ENCODE measurements at places on chromosomes 7 and 10.
A peak's percentile ranks its signal among the peaks of the same experiment; 100 is the strongest.

GRCh38 chr7:121574109-121574508, 178.0 kb upstream of the FAM3C start:
- no peak for DNase-seq

GRCh38 chr10:49264177-49264677, 34.7 kb upstream of the C10orf71 start:
- DNase-seq, result no peak

- no peak for DNase-seq
Measured at GRCh38 chr10:1938317-1938716, 201.0 kb upstream of the ADARB2 start.

DNA sequence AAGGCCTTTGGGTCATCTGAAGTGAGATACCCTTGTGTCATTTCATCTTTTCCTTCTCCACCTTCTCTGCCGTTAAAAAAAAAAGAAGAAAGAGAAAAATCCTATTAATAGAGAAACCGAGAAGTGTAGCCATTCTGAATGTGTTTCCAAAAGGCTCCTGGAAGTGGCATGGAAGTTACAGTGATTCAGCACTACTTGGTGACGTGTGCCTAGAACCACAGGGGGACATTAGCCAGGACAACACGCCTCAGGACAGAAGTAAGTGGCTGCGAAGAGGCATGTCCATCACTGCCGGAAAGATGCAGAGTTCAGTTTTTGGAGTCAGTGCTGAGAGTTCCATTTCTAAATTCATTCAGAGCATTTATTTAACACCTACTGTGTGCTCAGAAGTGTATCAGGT, 6.3 kb downstream of the HTRA1 start:
- no peak for DNase-seq

GRCh38 chr10:47040681-47041080, 129.5 kb downstream of the PTPN20 start:
- no peak for DNase-seq

DNA sequence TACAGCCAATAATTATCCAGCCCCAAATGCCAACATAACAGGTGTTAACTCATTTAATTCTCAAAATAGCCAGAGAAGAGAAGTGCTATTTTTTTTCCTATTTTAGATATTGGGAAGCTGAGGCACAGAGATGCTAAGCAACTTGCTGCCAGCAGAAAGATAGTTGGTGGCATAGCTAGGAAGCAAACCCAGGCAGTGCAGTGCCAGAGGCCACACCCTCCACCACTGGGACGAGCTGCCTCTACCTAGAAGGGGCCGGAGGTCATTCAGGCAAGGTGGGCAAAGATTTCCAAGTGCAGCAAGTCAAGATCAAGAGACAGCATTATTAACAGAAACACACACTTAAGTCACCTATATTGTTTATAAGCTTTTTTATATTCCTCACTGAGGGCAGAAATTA, 654.1 kb downstream of the INHBA start:
- DNase-seq, result no peak

GRCh38 chr10:101226491-101227428, 2.5 kb downstream of the LBX1 start:
- no peak for DNase-seq

DNA sequence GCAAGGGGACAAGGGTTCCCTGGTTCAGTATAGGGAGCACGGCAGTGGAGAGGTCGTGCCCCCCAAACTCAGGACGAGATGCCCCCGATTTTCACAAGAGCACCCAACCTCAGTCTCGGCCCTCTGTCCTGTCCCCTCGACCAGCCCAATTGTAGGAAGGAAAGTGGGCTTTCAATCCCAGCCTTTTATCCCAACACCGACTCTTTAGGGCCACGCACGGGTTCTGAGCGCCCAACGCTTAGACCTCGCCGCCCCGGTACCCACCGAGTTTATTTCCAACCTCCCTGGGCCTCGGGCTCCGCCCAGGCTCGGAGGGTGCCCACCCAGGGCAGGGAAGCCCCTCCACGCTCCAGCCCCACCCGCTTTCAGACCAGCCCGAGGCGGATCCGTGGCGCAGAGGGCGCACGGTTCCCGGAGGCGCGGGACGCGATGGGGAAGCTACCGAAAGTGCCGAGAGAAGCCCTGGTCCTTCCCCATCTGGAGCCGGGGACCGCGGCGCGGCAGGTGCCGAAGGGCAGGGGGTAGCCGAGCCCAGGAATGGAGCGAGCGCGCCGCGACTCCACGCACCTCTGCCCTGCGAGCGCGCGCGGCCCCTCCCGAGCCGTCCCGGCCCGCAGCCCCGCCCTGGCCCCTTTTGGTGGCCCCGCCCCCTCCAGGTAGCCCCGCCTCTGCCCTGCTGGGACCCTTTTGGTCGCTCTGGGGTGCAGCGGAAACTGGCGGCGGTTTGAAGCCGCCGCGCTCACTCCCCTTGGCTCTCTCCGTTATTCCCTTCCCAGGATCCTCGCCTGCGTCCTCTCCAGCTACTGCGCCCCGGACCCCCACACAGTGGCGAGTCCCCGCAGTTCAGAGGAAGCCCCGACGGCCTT, 20.4 kb downstream of the GRID2IP start:
- DNase-seq, result peak; percentile 51

- no peak for DNase-seq
Measured at GRCh38 chr7:5231811-5232484, 41.9 kb downstream of the WIPI2 start.

DNA sequence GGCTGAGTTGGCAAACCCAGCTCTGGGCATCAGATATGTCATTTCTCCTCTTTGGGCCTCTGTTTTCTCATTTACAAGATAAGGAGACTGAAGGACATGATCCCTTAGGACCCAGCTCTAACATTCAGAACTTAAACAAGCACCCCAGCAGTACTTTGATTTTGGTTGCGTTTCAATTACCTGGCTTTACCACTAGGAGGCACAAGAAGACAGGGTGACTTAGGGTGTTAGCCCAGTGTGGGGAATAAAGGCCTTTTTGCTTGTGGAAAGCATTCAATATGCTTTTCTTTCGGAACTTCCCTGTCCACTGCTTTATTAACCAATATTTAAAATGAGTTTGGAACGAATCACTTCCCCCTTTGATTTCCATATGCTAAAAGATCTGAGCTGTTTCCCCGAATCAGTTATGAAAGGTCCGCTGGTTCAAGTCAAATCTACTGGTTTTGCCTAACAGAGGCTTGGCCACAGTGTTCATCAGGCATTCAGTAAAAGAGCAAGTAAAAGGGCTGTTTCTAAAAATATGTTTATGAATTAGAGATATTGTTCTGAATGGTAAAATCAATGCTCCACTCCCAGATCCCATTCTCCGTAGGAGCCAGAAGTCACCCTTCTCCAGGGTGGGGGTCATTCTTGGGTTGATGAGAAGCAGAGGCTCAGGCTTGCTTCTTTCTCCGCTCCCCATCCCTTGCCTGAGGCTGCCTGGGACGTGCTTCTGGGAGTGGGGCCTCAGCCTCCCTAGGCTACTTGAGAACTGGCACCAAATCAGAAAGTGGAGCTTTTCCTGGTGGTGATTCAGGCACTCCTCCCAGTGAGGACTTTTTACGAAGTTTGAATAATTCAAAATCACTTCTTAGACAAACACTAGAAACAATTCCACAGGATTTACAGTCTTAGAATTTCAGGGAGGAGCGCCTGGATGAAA, 105.5 kb downstream of the MYOF start:
- peak; percentile 69 for DNase-seq

DNA sequence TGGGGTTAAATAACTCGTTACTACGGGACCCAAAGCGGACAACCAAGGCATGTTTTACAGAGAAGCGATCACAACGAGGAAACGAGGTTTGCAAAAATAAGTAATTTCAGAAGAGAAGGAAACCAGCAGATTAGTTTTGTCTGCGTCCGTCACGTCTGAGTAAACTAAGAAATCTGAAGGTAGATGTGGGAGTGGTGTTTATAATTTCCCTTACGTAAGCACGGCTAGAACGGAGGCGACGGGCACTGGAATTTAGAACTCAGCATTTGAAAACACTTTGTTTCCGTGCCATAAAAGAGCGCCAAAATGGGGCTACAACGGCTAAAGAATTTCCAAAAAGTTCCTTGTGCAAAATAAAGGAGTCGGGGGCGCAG, 718 bp upstream of the UMAD1 start:
- no peak for DNase-seq

DNA sequence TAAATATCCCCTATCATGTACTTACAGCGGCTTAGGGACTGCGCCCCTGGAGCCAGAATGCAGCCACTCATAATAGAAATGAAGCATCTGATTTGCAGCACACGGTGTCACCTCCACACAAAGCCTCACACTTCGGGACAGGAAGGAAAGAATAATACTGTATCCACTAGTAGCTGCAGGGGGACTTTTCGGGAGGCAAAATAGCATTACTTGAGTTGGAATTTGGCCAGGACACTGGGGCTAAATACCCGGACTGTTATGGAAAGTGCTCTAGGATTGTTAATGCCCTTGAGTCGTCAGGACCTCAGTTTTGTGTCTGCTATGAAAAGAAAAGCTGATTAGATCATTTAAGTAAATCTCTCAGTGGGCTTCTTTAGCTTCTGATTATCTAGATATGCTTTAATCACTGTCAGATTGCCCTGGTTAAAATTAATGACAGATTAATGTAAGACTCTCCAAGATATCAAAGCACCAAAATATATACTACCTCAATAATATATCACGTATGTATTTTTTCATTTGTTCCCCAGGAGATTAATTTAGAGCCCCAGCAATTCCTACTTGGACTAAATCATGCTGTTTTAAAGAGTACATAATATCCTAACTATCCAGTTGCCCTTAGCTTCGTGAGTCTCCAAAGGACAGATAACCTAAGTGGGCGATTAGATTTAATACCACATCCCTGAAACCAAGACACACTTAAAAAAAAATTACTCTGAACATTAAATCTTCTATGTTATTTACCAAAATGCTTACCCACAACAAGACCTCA, 173.0 kb upstream of the NEBL start:
- no peak for DNase-seq

GRCh38 chr7:76037310-76037709, 10.5 kb downstream of the STYXL1 start:
- no peak for DNase-seq

DNA sequence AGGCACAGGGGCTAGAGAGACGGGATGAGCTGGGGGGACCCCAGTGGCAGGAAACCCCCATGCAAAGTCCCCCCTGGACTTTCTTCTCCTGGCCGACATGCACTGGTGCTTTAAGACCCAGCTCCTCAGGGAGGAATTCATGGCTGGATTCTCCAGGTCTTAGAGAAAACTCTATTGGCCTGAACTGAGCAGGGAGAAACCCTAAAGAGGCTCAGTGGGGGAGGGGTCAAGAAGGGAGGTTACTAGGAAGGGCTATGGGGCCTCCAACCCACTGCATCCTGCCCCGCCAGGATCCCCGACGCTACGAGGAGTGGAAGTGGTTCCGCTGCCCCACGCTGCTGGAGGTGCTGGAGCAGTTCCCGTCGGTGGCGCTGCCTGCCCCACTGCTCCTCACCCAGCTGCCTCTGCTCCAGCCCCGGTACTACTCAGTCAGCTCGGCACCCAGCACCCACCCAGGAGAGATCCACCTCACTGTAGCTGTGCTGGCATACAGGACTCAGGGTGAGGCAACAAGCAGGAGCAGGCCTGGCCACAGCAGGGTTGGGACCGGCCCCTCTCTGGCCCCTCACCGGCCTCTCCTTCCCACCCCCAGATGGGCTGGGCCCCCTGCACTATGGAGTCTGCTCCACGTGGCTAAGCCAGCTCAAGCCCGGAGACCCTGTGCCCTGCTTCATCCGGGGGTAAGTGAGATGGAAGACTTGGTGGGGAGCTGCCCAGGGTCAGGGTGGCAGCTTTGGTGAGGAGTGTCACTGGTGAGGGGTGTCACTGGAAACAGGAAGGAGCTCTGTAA, 13.8 kb downstream of the ATG9B start:
- no peak for DNase-seq

GRCh38 chr10:50426485-50426884, 175.2 kb upstream of the ASAH2 start:
- DNase-seq, result no peak

GRCh38 chr7:75889223-75889825, 10.5 kb downstream of the RHBDD2 start:
- DNase-seq, result no peak

DNA sequence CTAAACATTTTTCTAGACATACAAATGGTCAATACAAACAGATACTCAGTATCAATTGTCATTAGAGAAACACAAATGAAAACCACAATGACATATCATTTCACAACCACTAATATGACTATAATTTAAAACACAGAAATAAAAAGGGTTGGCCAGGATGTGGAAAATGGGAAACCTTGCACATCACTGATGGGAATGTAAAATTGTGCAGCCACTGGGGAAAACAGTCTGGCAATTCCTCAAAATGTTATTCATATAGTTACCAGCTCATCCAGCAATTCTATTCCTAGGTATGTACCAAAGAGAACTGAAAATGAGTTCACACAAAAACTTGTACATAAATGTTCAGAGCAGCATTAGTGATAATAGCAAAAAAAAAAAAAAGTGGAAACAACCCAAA, 106.1 kb upstream of the LRRTM3 start:
- no peak for DNase-seq
